ENCODE measurements at places on chromosomes 3 and 15. TPM values are rescaled to one million over a fixed set of nuclear protein-coding genes. Genes with fewer than 3 reads are reported as not detected.

DNA sequence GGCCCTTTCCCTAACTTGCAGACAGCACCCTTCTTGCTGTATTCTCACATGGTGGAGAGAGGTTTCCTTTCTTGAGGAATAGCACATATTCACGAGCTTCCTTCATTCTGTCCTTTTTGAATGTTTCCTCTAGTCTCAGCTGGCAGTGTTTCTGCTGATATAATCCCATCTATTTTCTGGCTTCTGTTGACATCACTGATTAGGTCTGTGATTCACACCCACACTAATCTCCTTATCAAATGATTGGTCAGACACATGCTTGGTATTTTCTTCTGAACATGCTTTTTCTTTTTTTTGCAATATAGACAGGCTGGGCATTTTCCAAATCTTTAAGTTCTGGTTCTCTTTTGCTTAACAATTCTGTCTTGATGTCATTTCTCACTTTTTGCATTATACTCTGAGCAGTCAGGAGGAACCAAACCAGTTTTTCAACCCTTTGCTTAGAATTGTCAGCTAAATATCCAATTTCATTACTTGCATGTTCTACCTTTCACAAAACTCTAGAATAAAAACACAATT is 65.4 kb downstream of the OXSM start:
- DNase-seq, result no peak

DNA sequence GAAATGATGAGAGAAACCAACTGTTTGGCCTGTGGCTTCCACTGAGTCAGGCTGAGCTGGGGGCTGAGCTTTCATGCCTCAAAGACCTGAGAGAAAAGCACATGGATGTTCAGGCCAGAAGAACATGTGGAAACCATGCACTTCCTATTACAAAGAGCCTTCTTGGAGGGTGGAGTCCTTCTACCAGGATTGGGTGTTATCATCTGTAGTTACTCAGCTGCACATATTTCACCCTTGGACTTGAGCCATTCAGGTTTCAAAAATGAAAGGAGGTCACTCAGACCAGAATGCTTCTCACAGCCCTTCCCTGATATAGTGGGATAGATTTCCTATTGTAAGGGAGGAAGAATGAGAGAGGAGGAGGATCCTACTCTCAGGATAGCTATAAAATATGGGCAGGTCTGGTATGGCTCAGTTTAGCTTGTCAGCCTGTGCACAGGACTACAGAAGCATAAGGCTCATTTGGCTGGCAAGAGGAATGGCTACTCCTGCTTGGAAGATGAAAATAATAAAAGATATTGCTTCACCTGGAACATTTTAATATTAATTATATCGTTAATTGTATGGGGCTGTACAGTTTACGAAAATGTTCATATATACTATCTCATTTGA is 173.6 kb upstream of the TMC3 start:
- no peak for DNase-seq

- peak; percentile 90 for DNase-seq
These were observed 320.3 kb upstream of the TGFBR2 start for GRCh38 chr3:30286007-30286669.

DNA sequence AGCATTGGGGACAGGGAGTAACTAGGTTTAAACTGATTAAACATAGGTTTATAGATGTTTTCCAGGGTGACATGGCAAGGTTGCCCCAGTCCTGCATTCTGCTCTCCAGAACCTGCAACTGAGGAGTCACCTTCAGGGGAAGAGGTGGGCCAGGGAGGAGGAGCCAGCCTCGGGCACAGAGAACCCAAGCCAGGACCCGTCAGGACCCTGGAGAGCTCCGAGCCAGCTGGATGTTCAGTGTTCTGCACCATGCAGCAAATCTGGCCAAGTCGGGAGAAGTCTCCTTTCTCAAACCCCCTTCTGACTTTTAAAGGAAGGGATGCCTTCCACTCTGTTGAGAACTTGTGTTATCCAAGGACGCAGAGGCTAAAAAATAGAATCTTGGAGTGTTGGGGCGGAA is 62.1 kb upstream of the SLC6A11 start:
- DNase-seq, result no peak

- peak; percentile 93 for DNase-seq
These were observed at the start of gene RARRES1 for GRCh38 chr3:158731938-158732855. Gene RARRES1, minus strand, starts transcription at chr3:158732457. Its CDS starts 42 bp downstream, at chr3:158732415.

- DNase-seq, result no peak
These were observed 175.5 kb upstream of the CD96 start for GRCh38 chr3:111366515-111366914.

DNA sequence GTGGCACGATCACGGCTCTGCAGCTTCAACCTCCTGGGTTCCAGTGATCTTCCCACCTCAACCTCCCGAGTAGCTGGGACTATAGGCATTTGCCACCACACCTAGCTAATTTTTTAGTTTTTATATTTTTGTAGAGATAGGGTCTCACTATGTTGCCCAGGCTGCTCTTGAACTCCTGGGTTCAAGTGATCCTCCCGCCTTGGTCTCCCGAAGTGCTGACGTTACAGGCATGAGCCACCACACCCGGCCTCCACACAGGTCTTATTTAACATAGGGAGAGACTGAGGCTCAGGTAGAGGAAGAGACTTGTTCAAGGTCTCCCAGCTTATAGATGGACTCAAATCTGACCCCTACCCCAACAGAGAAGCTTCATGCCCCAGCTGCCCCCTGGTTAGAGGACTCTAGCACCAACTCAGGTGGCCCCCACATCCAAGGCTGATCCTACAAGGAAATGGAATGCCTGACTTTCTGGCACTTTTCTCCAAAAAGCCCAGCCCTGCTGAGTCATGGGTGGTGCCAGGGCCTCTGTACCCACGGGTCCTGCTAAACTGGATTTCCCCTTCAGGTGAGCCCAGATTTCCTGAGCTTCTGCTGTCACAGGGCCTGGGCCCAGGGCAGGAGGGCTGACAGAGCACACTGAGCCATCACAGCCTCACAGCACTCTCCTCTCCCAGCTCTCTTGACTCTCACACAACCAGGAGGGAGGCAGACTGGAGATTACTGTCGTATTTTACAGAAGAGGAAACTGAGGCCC is 5.6 kb downstream of the TMEM40 start:
- DNase-seq, result no peak

DNA sequence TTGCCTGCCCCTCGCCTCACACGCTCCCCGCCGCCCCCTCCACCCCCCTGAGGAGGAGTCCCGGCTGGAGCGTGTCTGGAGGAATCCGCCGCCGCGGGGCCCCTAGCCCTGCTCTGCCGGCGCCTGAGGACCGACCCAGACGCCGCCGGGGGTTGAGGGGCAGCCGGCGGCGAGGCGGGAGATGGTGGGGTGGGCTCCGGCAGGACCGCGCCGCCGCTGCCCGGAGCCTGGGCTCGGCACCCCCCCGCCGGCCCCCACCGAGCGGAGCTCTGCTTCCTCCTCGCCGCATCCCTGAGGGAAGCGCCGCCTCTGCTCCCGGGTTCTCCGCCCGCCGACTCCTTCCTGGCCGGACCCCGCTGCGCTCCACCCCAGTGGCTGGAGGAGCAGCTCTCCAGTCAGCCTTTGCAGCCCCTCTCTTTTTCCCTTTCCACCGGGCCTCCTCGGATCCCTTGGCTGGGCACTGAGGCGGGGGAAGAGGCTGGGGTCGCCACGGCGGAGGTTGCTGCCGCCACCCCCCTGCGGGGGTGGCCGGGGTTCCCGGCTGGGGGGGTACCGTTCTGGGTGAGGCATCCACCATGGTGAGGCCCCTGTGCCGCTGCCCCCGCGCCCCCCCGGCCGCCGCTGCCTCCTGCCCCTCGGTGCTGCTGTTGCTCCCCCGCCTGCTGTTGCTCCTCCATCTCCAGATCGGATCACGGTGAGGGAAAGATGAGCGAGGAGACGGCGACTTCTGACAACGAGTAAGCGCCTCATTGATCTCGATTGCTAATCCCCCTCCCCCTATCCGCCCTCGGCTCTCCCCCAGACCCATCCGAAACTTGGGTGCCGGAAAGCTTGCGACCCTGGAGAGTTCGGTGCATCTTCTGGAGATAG is at the start of gene SPRED1:
Gene SPRED1, plus strand, starts transcription at position 356 of the 870 bp plus-strand sequence. Its CDS starts 350 bp downstream, at position 706.
- DNase-seq, result peak; percentile 91

DNA sequence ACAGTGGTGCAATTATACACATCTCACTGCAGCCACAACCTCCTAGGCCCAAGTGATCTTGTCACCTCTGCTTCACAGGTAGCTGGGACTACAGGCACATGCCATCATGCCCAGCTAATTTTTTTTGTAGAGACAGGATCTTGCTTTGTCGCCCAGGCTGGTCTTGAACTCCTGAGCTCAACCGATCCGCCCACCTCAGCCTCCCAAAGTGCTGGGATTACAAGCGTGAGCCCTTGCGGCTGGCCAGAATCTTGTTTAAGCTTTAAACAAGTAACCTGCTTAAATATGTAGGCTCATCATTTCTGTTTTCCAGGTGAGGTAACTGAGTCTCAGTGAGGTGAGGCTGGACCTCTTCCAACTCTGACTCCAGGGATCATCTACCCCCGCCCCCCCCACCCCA is 7.7 kb upstream of the PSTPIP1 start:
- DNase-seq, result no peak

DNA sequence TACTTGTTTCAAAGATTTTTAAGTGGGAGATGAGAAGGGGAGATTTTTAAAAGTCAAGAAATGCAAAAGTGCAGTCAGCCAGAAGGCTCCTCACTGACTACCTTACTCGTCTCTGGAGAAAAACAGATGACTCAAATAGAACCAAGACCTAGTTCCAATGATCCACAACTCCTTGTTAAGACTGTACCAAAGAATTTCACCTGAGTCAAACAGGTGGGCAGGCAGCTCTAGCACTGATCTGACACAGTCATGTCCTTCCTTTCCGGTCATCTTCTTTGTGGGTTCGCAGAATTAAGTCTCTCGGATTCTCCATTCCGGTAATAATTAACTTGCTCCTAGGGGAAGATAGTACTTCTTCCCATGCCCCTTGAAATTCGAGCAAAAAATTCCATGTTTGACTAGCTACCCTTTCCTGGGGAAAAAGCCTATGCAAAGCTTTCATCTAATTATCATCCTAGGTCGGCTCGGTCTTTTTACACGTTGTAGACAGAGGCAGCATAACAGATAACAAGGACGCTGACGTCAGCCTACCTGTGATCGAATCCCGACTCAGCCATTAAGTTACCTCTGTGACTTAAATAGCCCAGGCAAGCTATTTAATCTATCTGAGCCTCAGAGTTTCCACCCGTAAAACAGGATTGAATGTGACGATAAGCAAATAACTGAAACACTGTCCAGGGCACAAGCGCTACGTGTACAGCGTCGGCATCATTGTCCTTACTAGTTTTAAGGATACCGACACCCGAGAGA is 758 bp downstream of the SELENOK start:
- no peak for DNase-seq

The C15orf62 gene
- total RNA-seq, result 0.10 TPM

The ECE2 gene
- not detected for total RNA-seq

The DPPA2 gene
- not detected for total RNA-seq

The VIPR1 gene
- total RNA-seq, result 2.2 TPM

Data from posterior vena cava (tissue), 2 donors.